GM04503 (cell line): ENCODE measurements at places on chromosomes 5 and 9.

DNA sequence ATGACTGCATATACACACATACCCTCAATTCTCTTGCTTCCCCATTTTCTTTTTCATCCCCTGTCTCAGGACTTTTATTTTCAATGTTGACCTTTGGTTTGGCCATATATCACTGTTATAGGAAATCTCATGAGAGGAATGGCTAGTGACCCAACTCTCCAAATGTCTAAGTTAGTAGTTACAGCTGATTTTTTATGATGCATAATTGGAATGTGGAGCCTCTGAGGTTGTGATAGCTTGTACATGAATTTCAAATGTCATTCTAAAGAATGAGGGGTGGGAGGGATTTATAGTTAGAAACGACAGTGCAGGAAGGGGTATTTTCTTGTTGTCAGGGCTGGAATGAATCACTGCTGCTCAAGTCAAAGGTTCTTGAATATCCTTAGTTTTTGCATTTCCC is 356.1 kb downstream of the NTRK2 start:
- no peak for DNase-seq

GRCh38 chr5:80804332-80804731 is 149.5 kb upstream of the DHFR start:
- DNase-seq, result no peak

DNA sequence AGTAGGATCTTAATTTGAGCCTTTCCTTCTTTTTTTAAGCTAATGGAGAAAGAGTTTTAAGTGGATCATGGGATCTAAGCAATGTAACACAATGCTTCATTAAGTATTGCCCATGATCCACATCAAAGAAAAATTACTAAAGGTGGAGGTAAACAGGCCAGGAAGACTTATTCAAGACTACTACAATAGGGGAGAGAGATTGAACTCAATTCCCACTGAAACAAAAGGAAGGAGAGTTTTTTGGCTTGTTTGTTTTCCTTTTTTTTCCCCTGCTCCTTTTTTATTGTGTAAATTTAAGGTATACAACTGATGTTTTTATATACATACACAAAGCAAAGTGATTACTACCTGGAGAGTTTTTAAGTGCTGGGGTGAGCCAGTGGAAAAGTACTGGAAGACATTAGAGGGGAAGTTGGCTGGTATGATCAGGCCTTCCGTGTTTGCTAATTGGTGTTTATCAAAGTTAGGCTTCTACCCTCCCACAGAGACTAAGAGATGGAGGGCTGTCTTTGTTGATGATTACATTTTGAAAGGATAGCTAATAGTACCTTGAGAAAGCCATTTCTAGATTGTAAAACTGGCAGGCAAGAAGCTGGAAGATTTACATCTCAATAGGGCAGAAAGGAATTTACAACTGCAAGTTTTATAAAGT is 262.7 kb downstream of the CHSY3 start:
- DNase-seq, result no peak

GRCh38 chr9:8251566-8251965 is 452.0 kb upstream of the DMAC1 start:
- DNase-seq, result no peak

GRCh38 chr9:7185612-7186011 is 427.8 kb downstream of the KDM4C start:
- DNase-seq, result peak; percentile 77
